ENCODE measurements at places on chromosomes 6 and 20.

DNA sequence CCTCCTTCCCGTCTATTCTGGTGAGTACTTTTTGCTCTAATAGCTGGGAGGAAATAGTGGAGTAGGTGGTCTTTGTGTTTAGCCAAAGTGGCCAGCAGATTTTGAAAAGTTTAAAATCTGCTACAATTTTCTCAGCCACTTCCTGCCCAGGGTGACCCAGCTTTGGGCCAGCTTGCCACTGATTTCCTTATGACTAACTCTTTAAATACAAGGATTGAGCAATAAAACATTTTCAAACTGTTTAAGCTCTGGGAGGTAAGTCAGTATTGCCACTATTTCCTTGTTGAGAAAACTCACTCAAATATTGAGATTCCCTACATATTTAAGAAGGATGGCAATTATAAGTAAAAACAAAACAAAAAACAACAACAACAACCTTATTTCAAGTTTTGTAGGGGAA is 54.5 kb downstream of the TRMT11 start:
- no peak for DNase-seq

DNA sequence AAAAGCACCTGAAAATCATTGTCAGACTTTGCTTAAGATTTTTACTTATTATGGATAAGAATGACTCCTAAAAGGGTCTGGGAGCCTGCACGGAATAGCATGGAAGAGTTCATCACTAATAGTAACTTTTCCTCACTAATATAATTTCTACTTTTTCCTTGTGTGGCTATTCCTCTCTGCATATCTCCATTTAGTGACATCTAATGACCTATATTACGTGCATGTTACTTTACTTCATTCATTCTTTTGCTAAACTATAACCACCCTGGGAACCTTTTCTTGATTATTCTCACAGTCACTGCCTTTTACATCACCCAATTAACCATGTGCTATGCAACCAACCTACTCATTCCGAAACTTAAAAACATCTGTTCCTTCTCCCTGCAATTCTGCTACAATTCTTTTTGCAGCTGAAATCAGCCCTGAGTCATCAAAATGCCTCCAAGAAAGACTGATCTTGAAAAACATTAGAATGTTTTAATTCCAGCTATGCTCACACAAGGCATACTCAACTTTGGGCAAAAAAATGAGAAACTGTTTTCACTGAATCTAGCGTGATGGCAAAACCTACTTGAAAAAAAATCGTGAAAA is 313.3 kb downstream of the RNGTT start:
- DNase-seq, result no peak

DNA sequence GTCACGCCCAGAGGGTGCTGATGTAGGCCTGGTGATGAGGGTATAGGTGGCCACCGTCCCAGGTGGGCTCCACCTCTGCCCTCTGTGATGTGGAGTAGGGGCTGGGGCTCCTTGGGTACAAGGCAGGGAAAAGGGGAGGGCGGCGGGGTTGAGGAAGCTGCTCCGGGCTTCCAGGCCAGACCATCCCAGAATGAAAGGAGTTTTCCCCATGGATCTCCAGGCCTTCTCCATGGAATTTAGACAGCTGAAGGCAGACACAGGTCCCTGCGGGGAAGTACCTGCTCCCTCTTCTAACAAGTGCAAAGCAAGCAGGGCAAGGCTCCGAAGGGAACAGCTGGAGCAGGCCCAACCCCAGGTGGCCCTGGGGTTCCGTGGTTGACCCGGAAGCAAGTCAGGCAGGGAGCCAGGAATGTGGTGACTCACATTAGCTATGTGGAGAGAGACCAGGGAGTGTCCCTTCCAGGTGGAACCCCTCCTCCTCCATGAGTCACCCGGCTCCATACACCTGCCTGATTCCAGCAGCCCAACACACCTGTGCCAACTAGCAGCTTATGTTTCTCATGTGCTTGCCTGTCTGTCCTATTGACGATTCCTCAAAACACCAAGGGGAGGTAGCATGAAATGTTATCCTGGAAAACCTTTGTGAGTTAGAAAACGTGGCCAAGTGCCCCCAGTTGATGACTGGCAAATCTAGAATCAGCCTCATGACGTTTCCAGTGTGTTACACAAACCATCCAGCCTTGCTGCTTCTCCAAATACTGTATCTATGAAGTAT is 59.7 kb upstream of the SNX9 start:
- DNase-seq, result no peak

- DNase-seq, result no peak
Measured at GRCh38 chr6:17483391-17484016, 90.1 kb downstream of the CAP2 start.

- DNase-seq, result no peak
Measured at GRCh38 chr6:148464319-148465010, 121.8 kb downstream of the SASH1 start.

DNA sequence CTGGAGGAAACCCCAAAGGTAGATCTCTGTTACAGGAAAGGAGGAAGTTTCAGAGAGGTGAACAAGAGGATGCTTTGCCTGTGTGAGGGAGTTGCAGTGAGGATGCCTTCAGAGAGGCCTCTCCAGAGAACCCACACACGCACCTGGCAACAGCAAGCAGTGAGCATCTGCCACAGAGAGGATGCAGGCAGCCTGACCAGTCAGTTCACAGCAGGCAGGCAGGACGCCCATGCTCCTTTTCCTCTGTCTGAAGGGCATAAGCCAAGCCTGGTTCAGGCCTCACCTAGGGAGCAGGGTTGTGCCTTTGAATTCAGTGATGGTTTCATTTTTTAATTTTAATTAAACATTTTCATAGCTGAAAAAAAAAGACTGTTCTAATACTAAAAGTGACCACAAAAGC is 346.0 kb upstream of the MARCKS start:
- DNase-seq, result no peak

DNA sequence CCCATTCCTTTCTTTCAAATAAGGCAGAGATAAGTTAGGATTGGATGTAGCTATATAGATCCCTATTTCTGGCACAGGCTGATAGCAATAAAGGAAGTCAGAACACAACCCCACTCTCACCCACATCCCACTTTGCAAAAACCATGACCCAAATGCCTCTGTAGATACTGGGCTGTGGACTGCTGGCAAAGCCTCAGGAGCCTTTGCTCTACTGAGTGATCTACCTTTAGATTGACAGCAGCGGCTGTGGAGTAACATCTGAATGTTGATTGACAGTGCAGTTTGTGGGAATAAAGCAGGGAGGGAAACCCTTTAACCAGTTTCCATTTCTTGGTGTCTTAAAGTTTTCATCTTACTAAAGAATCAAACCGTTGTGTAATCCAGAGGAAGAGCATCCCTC is 6.7 kb upstream of the TMEM30A start:
- no peak for DNase-seq

- no peak for DNase-seq
Measured at GRCh38 chr6:94456266-94456665, 1036.9 kb upstream of the EPHA7 start.

- no peak for DNase-seq
Measured at GRCh38 chr6:43221046-43221972, 8.0 kb downstream of the DNPH1 start.

GRCh38 chr6:118580585-118581419 is 32.7 kb downstream of the PLN start:
- no peak for DNase-seq

DNA sequence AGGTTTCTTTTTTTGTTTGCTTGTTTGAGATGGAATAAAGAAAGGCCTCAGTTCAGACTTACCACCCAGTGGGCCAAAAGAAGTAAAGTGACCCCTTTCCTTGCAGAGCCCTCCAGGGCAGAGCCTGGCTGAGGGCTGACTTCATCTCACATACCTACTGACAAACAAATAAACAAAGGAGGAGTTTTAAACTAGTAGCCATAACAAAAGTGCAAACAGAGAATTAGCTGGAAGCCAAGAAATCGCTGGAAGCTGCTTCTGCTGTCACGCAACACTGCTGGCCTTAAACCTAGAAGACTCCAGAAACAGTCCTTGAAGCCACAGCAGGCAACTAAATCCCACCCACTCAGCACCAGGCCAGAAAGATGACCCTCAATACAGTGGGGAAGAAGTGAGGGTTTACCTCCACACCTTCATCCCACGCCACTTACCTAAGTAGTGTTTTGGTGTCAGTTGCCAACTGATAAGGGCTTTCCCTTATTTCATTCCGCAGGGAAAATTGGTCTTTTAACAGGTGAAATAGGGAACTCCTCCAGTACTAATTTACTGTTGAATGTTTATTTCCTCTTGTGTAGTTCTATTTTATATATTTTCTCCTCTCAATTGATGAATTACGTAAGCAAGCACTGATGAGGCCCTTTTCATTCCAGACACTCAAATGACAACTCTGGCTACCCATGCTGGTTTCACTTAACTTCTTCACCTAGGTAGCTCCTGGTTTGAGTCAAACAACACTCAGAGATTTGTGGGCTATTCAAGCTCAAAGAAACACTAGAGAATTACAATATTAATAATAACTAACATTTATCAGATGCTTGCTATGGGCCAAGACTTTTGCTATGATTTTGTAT is 46.2 kb downstream of the EDN1 start:
- no peak for DNase-seq

GRCh38 chr6:32234934-32235333 is 11.1 kb upstream of the NOTCH4 start:
- no peak for DNase-seq

DNA sequence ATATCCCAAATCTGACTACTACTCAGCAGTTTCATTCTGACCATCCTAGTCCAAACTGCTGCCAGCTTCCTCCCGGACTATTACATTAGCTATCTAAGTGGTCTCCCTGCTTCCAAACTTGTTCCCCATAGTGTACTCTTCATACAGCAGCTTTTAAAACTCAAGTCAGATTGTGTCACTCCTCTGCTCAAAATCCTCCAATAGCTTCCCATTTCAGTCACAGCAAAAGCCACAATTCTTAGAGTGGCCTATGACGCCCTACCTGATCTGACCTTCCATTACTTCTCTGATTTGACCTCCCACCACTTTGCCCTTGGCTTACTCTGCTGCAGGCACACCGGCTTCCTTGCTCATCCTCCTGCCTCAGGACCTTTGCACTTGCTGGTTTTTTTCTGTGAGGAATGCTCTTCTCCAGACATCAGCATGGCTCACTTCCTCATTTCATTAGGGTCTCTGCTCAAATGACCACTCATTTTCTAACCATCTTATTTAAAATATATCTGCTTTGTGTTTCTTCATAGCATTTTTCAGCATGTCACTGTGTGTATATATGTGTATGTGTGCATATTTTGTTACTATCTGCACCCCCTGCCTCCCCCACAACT is 111.1 kb upstream of the DTNBP1 start:
- no peak for DNase-seq

GRCh38 chr20:44541992-44542391 is 20.1 kb upstream of the SERINC3 start:
- DNase-seq, result no peak

All from stimulated activated CD4-positive, alpha-beta T cell treated with anti-CD3 and anti-CD28 coated beads, Interleukin-15, amount 100 ng/mL, for 1 hour (primary cell).